ENCODE measurements at places on chromosomes 3 and 15.

DNA sequence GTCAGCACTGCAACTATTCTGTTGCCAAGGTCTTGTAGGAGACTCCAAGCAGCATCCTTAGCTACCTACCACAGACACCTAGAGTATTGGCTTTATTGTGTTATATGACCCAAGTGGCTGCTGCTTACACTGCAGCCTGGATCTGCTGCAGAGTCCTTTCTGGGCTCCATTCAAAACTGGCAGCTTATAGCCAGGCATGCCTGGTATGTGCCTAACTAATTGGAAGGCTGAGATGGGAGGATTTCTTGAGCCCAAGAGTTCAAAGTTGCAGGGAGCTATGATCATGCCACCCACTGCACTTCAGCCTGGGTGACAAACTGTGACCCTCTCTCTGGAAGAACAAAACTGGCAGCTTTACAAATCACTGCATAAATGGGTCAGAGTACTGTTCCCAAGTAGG is 8.6 kb downstream of the NDUFB4 start:
- no peak for DNase-seq

DNA sequence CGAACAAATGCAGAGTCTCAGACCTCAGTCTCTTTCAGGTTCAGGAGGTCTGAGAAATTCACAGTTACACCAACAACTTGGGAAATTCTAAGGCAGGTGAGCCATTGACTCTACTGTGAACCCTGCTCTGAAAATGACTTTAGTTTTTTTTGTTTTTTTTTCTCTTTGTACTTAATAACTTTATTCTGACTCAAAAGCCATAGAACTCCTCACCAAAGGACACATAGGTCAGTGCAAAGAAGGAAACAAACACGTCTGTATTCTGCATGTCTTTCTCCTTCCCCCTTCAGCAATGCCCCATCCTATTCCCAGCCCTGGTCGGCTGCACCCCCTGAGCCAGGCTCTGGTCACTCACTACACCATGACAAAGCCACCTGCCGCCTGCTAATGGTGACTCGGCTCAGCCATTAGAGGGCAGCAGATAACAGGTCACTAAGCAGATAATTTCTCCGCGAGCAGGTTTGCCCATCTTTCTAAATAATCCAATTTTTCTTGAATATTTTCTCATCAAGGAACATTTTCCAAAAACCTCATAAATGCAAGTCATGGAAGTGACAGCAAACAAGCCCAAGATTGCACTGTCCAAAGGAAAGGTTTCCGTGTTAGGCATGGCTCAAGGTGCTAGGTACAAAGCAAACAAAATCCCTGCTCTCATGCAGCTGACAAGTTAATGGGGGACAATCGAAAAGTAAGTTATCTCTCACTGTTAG is 37.7 kb downstream of the TM4SF4 start:
- DNase-seq, result no peak

- no peak for DNase-seq
Measured at GRCh38 chr3:180280555-180280954, 243.8 kb upstream of the PEX5L start.

DNA sequence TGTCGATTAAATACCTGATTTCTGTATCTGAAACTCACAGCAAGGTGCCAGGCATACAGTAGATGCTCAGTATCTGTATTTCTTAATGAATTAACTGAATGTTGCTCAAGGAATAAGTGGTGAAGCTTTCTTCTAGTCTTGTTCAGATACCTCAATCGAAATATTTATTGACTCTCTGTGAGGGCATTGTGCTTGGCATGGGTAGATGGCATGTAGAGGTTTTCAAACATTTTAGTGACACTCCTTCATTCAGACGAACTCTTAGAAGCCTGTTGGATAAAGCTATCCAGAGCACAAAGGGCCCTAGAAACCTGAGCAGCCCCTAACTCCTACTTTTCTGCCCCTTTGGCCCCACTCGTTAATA is 369 bp upstream of the SNX1 start:
- no peak for DNase-seq

GRCh38 chr3:46359733-46360493 is 6.0 kb downstream of the CCR2 start:
- DNase-seq, result no peak

DNA sequence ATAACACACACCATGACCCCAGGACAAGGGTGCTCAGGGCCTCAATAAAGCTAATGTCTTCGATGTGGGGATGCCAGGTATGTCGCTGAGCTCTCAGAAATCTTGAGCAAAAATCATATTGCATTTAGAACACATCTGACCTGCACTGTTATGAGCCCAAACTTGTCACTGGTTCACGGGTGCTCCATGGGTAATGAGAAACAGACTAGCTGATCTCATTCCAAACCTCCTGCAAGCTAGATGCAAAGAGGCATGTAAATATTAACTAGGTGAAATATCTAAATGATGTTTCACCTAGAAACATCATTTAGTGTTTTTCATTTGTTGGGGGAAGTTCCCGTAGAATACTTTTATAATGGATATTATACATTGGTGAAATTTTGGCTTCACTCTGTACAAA is 549.4 kb downstream of the OCA2 start:
- DNase-seq, result no peak

GRCh38 chr3:123447749-123448517 is 957 bp downstream of the ADCY5 start:
- no peak for DNase-seq

DNA sequence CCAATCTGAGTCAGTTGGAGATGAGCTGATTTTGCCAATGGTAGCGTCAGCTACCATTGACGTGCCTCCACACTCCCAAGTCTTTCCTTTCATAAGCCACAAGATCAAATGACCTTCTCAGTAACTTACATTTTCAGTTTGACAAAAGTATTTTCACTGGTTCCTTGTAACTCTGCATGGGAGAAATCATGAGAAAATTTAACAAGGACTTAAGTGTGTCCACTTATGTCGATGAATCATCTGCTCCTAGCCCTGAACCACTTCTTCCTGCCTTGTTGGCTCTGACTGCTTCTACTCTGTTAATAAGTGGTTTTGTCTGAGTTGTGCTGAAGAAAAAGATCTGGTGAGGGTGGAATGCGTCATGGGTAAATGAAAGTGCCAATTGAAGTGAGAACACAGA is 101.2 kb downstream of the NFKBIZ start:
- DNase-seq, result no peak

DNA sequence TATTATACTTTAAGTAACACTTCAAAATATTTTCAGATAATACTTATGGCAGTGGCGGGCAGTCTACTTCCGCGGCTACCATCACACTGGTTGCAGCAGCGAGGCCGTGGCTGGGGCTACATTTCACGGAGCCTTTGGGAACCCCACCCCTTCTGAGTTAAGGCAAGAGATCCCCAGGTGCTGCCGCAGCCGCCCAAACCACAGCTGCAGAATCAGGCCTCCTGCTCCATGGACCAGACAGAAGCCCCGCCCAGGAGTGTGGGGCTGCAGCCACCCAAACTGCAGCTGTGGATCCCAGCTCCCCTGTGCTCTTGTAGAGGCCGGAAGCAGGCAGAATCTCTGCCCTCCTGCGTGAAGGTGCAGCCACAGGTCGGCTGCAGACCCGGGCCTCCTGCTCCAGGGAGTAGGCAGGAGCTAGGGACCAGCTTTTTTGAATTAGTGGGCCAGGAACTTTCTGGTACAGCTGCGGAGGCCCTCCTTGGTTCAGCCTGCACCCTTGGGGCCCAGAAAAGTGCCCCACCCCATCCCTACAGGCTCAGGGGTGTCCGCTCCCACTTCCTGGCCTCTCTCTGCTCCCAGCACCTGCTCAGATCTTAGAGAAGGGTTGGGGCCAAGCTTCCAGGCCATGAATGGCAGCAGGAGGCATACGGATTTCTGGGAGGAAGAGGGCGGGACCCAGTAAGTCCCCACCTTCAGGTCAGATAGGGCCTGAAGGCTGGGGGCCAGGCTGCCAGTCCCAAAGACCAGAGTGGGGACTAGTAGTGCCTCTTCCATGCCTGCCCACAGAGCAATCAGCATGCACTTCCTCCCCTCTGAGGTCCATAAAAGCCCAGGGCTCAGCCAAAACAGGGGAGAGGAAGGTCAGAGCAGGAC is 1188.8 kb upstream of the CADM2 start:
- DNase-seq, result no peak

DNA sequence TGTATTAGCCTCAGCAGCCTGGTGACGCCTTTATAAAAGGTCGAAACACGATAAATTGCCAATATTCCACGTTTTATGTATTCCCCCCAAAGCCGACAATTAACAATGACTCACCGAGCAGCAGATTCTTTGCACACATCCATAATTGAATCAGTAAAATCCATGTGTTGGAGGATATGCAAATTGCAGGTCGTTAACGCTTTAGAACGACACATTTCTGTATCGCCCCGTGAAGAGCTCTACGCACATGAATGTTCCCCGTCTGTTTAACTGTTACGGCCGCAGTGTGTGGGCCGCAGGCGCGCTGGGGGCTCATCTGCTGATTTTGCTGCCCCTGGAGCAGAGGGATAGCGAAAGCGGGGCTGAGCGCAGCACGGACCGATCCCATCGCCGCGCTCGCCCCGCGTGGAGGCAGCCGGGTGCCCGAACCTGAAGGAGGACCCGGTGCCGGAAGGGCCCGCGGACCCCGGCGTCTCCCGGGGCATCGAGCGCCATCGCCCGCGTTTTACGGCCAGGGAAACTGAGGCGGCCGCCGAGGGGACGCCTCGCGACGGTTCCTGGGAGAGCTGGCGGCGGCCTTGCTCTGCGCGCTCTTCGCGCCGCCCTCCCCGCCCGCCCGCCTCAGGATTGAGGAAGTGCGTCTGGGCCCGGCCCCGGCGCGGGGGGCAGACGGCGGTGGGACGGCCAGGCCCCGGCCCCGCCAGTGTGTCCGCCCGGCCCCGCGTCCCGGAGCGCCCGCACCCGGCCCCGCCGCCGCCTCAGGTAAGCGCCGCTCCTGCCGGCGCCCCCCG is at the start of gene LRRK1:
Gene LRRK1 (plus strand): TSS at position 668 of the 791 bp plus-strand sequence. CDS start 5,276 bp downstream, outside the sequence.
- DNase-seq, result no peak

DNA sequence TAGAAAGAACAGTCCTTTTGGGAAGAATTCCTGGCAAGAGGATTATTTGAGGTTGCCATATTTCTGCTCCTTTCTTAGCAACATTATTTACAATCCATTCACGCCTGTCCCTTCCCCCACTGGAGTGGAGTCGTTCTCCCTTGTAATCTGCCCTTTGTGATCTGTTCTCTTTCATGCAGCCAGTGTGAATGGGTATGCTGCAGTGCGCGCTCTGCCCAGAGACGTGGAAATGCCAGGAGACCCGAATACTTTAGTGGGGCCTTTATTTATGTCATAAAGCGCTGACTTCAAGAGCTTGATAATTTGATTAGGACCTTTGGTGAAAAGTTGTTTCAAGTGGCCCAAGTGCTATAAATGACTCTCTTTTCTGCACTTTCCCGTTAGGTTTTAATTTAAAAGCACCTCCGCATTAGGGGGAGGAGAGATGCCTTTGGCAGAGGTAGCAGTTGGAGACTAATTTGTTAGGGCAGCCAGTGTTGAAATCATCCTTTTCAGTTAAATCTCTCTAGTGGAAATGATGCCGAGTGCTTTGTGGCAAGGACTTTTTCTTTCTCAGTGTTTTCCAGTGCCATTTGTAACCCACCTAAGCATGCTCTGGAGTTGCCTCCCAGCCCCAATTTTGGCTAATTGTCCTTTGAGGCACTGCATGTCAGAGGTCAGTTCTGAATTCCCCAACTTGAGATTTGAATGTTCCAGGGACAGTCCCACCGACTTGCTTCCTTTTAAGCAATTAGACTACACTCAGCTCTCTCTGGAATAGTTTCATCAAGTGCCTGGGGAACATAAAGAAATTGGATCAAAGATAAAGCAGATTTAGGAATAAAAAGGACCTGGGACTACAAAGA is 52.4 kb downstream of the PSMD6 start:
- DNase-seq, result no peak

DNA sequence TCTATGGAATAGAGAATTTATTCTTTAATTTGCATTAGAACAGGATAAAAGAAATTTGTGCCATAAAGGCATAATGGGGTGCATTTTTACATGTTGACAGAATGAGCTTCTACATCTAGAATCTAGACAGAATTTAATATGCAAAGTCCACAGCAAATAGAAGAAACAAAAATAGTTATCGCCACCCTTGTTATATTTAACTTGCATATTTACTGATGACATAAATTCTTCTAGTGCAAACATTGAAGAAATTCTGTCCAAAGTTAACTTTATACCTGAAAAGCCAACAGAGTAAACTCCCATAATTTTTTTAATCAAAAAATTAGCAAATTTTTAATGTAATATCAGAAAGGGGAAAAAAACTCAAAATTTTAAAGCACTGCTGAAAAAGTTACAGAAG is 213.7 kb upstream of the ALCAM start:
- DNase-seq, result no peak

- no peak for DNase-seq
Measured at GRCh38 chr15:82648257-82649103, 1.3 kb upstream of the CPEB1 start.

- no peak for DNase-seq
Measured at GRCh38 chr3:15768421-15769255, 29.1 kb downstream of the ANKRD28 start.

All from activated gamma-delta T cell treated with anti-CD3 and anti-CD28 coated beads, Interleukin-2, amount 50 U/mL, for 16 hours (primary cell).